Right ventricle myocardium superior (tissue), 1 donor: ENCODE measurements at places on chromosomes 3 and 15.

GRCh38 chr3:115928376-115928775 is 305.1 kb downstream of the GAP43 start:
- no peak for DNase-seq

DNA sequence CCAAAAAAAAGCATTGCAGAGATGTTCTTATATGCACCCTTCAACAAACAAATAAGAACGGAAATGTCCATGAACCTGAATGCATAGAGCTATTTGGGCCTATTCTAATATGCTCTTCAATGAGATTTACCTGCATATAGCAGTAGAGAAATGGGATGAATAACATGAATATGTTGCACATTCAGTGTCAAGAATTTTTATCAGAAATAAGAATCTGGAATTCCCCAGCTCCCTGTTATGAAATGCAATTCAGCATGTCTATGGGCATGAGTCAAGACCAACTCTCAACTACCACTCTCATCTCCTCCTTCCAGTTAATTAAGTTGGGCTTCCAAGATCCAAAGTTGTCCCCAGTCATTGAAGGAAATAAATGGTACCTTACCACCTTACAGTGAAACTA is 133.7 kb upstream of the ALCAM start:
- DNase-seq: no peak

DNA sequence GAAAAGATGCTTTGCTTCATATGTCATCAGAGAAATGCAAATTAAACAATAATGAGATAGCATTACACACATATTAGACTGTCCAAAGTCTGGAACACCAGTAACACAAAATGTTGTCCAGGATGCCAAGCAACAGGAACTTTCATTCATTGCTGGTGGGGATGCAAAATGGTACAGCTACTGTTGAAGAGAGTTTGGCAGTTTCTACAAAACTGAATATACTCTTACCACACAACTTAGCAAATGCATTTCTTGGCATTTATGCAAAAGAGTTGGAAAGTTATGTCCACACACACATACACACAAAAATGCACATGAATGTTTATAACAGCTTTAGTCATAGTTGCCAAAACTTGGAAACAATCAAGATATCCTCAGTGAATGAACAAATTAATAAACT is 195.2 kb upstream of the MME start:
- DNase-seq: no peak

GRCh38 chr15:72965671-72966070 is 86.6 kb upstream of the NEO1 start:
- DNase-seq: no peak

- no peak for DNase-seq
Measured at GRCh38 chr3:186757686-186758220, 25.6 kb upstream of the EIF4A2 start.

DNA sequence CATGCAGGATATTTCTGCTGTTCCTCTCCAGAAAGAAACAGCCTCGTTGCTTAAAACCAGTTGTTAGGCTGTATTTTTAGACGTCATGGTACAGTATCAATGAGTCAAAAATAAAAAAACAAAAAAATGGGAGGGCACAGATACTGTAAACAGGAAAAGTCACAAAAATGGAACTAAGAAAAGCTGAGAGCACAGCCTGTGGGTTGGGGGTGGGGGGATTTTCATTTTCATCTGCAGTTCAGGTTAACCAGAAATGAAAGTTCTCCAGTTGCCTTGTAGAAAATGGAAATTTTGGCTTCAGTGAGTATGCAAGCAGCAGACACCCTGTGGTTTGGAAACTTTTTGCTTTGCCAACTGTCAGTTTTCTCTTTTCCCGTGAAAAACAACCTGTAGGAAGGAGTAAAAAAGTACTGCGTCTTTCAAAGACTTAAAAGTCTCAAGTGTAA is 59.0 kb downstream of the FRMD4B start:
- DNase-seq: no peak

- DNase-seq: no peak
Measured at GRCh38 chr3:98583766-98584165, 9.6 kb downstream of the CPOX start.

DNA sequence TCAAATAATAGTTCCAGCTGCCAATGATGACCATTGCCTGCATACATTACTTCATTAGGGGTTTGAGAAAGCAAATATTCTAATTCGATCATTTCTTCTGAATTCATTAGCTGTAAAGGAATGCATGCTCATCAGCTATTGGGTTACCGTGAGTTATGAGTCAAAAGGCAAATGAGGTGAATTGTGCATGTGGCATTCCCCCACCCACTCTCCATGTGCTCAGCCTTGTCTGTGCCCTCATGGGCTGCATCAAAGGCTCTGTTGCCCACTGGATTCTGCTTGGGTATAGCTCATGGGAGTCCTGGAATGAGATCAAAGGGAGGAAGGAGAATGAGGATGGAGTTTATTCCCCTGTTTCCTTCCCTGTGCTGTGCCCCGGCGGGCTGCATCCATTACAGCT is 99.3 kb upstream of the CHRNA7 start:
- no peak for DNase-seq

- no peak for DNase-seq
Measured at GRCh38 chr3:33426068-33426467, 14.1 kb downstream of the UBP1 start.

GRCh38 chr15:81514725-81515124 is 140.7 kb upstream of the TMC3 start:
- no peak for DNase-seq

DNA sequence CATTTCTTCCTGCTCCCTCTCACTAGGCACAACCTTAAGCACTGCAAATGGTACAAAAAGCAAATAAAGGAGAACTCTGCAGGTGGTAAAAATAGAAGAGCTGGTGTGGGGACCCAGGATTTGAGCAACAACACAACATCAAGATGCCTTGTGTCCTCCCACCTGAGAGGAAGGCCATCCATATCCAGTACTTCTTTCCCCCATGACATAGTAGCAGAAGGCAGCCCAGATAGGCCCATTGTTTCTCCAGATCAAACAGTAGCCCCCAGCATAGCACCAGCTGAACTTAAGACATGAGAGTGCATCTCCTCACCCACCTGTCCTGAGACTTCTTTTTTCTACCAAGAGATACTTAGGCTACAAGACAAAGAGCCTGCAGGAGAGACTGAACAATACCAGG is 180.5 kb downstream of the GOLGA6L6 start:
- no peak for DNase-seq

GRCh38 chr3:142853270-142854168 is 35.4 kb downstream of the PCOLCE2 start:
- peak; percentile 86 for DNase-seq

- DNase-seq: no peak
Measured at GRCh38 chr3:77222701-77223100, 182.8 kb downstream of the ROBO2 start.

DNA sequence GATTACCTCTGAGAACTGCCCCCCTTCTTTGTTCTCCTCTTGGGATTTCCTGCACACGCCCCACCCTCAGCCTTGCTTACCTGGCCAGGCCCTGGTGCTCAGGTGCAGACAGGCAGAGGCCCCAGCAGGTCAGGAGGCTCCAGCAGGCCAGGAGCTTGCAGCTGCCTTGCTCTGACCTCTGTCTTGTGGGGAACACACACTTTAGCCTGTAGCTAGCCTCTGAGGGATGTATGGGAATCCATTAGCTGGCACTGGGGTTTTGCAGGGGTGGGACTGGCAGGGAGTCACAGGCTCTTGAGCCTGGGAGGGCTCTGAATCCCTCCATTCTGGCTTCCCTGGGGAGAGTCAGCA is 2.7 kb downstream of the SMAD6 start:
- DNase-seq: no peak

DNA sequence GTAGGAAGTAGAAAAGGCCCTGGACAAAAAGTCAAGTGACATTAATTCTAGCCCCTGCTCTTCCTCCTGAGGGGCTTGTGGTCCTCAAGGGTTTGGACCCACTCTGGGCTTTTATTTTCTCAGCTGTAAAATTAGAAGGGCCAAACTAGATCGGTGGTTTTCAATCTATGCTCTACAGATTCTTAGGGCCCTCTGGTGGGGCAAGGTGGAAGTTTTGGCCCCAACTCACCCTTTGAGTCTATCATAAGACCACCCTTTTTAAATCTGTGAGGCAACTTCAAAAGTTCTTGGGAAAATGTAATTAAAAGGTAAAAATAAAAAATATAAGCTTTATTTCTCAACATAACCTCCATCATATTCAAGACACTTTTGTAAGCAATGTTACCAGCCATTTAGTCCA is 25.6 kb upstream of the CFAP161 start:
- no peak for DNase-seq

- DNase-seq: no peak
Measured at GRCh38 chr3:149886957-149887356, 73.9 kb downstream of the RNF13 start.

- no peak for DNase-seq
Measured at GRCh38 chr3:96449803-96450202, 364.6 kb upstream of the EPHA6 start.

DNA sequence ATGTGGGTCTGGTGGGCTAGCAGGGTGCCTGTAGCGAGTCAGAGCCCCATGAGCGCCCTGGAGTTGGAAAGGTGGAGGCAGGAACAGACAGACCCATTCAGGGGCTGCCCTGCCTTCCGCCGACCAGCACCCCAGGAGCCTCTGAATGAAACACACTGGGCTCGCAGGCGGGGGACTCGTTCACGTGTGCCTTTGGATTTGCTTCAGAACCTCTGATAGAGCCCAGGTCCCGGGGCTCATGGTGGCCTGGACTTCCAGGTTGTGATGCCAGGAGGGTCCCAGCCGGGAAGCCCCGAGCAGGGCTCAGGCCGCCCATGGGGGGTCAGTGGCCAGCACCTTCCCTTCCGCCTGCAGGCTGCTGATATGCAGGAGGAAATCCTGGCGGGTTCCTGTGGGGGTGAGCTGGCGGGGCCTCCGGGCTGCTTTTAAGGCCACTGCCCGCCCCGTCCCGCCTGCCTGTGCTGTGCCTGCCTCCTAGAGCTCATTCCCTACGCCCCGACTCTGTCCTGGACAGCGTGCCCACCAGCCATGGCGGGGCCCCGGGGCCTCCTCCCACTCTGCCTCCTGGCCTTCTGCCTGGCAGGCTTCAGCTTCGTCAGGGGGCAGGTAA is at the start of gene STAB1:
Gene STAB1 (plus strand): TSS at position 453 of the 610 bp plus-strand sequence. CDS start 76 bp downstream, at position 529.
- DNase-seq: peak; percentile 84

- DNase-seq: no peak
Measured at GRCh38 chr3:71734881-71735280, 9.7 kb upstream of the EIF4E3 start.

GRCh38 chr3:177563792-177564191 is 366.5 kb upstream of the TBL1XR1 start:
- DNase-seq: no peak

DNA sequence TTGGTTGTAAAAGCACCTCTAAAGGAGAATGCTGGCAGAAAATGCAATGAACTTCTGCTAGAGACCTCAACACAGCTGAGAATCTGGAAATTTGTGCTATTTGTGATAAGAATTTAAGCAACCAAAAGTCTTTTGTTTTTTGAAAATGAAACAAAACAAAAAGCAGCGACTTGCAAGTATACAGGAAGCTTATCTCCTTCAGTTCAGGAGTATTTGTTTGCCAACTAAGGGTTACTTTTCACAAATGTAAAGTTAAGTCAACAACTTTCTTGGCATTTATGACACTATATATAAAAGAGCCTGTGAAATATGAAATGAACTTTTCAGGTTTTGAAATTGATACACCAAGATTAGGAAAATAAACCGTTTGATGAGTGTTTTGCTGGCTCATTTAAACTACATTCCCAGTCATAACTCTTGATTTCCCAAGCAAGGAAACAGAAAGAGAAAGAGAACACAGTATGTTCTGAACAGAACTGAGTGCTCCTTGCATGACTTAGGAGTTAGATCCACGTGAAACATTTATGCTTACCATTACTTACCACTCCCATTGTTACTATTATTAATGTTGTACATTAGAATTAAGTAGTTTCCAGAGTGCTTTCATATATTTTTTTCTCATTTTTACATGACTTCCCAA is 92.3 kb upstream of the COL8A1 start:
- DNase-seq: no peak

- no peak for DNase-seq
Measured at GRCh38 chr15:98858610-98859023, 149.0 kb downstream of the PGPEP1L start.

DNA sequence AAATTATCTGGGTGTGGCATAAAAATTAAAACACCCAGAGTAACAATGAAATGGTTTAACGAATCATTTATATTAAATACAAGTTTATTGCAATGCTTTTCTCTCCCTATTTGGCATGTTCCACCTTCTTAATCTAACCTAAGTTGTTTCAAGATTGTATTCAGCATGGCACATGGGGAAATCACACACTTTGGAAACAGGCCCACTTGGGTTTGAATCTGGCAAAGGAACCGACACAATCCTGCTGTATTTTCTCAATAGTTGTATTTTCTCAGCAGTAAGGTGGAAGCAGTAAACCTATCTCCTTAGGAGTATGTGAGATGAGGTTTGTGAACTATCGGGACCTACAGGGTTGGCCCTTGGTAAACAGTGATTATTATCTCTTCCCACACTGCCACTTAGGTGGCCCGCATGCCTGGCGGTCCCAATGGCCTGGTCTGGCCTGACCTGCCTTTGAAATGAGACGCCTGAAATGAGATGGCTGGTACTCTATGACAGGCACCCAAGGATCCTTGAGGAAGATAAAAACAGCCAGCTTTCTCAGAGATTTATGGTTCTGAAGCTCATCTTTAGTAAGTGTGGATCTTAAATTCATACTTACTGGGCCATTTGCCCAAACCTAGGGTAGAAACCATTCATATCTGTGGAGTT is 45.3 kb upstream of the VILL start:
- no peak for DNase-seq

- no peak for DNase-seq
Measured at GRCh38 chr15:39270934-39271333, 309.9 kb upstream of the THBS1 start.

DNA sequence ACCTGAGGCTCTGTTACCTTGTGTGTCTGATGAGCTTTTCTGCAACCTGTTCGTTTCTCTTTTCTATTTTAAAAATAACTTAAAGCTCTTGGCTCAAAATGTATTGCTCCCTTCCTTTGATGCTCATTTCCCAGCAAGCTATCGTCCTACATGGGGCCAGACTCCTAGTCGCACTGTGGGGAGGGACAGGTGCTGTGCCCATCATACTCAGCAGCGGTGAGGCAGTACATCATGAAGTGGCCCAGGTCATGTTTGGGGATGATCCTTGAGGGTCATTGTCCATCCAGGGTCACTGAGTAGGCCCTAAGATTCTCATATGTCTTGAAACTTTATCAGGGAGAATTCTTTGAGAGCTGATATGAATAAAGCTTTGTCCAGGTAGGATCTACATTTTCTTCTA is 41.1 kb downstream of the PTH1R start:
- DNase-seq: no peak

DNA sequence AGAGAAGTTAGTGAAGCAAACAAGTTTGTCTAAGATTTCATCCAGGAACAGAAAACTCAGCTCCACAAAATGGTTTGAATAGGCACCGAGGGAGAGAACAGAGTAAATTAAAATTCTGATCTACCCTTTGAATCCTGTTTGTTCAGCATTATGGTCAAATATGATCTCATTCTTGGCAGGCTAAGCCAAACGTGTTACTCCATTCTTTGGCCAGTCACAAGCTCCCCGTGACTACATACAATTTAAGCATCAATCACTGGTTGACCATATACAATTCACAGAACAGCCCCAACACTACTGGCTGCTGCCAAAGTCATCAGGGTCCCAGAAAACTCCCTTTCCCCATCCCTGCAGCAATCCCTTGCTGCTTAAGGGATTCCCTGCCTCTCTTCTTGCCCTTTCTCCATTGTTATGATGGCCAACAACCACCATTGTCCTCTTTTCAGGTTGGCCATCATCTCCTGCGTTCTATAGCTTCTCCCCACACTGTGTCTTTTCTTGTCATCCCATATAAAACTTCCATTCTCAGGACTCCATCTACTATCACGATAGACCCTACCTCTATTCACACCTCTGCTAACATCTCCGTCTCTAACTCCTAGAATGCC is 46.3 kb downstream of the GOLIM4 start:
- DNase-seq: no peak

GRCh38 chr3:100480081-100480480 is 12.3 kb upstream of the TMEM45A start:
- no peak for DNase-seq
